ENCODE measurements at places on chromosomes 11 and 22.

- DNase-seq, result no peak
Observed at GRCh38 chr11:103222806-103223205, 113.6 kb downstream of the DYNC2H1 start.

DNA sequence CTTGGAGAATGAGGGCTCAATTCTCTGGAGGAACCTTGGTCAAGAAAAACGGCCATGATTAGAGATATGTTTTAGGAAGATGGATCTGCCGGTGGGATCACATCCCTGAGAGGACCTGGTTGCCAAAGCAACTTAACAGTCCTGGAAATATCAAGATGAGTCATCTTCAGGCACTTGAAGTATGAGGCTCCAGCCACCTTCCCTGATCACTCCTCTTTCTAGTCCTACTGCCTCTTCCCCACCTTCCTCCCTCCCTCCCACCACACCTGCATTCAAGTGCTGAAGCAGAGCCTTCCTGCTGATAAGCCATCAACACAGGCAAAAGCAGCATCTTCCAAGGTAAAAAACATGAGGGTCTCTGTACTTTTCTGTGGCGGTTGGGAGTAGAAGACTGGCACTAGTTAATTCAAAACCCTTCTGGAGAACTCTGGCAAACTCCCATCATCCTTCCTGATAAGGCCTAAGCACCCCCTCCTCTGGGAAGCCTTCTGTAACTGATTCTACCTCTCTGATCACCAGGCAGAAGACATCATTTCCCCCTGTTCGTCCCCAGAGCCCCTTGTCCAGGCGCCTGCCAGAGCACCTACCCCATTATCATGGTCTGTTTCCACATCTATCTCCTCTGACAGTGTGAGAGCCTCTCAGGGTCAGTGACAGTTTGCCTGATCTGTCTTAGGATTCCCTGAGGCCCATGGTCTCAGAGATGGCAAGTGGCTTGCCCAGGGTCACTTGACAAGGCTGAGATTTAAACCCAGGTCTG is 79.8 kb downstream of the CLPB start:
- peak; percentile 36 for DNase-seq

DNA sequence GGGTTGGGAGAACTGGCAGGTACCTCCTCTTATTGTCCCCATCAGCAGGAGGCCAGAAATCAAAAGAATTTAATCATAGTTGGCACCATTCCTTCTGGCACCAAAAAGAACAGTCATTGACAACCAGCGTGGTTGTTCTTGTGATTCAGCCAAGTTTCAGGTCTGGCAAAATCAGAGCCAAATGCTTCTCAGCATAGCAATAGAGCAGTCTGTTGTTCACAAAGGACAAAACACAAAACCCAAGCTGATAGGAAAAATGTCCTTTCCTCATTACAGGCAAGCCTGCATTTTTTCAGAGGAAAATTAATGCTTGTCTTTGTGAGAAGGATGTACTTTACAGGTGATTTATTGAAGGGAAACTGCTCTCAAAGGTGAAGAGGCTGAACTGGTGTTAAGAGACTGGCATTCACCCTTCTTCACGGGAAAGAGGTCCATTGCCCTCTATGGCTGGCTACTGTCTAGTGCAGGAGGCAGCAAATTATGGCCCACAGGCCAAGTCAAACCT is 241.8 kb upstream of the ARHGAP42 start:
- no peak for DNase-seq

DNA sequence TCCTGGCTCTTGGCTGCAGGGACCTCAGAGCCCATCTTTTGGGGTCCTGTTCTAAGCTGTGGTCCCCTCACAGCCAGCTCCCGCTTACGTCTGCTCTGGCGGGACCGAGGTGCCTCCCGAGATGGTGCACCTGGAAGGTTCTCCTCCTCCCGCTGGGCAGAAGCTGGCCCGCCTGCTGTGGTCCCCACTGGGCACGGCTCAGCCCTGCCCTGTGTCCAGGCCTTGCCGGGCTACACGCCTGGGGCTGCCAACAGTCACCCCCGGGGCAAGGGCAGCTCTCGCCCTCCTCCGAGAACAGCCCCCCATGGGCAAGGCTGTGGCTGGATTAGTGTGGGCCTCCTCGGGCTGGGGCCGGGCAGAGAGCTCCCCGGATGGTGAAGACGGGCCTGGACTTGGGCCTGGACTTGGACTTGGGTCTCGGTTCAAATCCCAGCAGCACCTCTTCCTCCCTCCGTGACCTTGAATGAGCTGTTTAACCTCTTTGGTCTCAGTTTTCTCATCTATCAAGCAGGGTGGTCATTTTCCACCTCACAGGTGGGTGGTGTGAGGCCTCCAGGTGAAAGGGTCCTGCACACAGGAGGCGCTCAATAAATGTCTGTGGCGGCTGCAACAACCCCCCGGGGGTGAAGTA is 998 bp downstream of the BAIAP2L2 start:
- DNase-seq, result no peak

GRCh38 chr11:69229511-69229910 is 64.4 kb upstream of the MYEOV start:
- DNase-seq, result no peak

DNA sequence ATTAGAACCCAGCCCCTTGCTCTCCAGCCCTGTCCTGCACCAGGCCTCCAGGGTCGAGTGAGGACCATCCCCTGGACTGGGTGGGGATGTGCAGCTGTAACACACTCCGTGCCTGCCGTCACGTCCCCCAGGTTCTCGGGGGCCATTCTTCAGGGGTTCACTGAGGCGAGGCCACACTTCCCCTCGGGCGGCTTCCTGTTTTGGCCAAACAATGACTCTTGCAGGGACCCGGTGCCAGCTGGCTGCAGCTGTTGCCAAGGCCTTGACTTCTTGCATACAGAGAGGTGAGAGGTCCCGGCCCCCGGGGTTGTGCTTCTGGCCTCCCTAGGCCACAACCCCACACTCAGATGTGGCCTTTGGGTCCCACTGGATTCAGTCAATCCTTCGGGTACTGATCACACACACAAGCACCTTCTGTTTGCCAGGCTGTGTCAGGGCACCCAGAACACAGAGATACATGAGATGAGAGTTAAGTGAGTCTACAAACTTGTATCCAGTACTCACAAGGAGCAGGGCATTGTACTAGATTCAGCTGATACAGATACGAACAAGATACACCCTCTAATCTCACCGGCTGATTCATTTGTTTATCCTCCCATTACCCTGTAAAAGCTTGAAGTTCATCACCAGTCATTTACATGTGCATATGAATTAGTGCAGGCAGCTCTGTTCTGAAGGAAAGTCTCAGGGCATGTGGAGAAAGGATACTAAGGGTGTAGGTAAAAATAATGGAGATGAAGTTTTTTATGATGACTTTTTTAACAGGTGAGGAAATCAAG is 32.9 kb downstream of the LRRC32 start:
- no peak for DNase-seq

- DNase-seq, result peak; percentile 48
Observed at GRCh38 chr11:76152086-76152681, 54.1 kb downstream of the WNT11 start.

DNA sequence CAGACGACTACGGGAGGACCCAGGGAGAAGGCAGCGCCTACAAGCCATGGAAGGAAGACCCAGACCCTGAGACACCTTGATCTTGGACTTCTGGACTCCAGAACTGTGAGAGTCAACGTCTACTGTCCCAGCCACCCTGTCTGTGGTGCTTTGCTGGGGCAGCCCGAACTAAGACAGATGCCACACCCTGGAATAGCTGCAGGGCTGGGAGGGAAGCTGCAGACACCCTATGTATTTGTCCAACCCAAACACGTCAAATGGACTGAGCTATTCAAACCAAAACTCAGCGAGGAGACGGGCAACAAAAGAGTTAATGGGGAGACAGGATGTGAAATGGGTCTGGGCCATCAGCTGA is 169.3 kb downstream of the CTTN start:
- no peak for DNase-seq

- no peak for DNase-seq
Observed at GRCh38 chr11:46380340-46381047, 975 bp upstream of the MDK start.

DNA sequence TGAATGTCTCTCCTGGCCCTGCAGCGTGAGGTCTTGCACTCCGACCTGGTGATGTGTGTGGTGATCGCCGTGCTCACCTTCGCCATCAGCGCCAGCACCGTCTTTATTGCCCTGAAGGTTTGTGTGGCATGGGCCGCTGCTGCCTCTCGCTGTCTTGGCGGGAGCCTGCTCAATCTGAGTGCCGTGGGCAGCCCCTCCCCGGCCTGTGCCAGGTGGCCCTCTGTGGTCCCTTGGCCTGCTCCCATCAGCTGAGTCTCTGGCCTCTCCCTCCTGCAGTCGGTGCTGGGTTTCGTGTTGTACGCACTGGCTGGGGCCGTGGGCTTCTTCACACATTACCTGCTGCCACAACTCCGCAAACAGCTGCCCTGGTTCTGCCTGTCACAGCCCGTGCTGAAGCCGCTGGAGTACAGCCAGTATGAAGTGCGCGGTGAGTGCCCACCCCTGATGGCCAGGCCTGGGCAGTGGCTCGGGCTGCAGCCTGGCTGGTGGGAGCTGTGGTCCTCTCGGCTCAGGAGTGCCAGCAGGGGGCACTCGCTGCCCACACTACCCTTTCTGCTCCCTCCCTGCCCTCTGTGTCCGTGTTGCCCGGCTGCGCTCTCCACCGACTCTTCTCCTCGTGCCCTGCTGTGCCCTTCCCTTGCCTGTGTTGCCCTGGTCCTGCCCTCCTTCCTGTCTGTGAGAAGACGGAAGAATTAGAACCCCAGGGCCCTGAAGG is 10.2 kb downstream of the PCNX3 start:
- DNase-seq, result no peak

- DNase-seq, result peak; percentile 74
Observed at GRCh38 chr11:2533587-2534133, 88.9 kb downstream of the KCNQ1 start.

DNA sequence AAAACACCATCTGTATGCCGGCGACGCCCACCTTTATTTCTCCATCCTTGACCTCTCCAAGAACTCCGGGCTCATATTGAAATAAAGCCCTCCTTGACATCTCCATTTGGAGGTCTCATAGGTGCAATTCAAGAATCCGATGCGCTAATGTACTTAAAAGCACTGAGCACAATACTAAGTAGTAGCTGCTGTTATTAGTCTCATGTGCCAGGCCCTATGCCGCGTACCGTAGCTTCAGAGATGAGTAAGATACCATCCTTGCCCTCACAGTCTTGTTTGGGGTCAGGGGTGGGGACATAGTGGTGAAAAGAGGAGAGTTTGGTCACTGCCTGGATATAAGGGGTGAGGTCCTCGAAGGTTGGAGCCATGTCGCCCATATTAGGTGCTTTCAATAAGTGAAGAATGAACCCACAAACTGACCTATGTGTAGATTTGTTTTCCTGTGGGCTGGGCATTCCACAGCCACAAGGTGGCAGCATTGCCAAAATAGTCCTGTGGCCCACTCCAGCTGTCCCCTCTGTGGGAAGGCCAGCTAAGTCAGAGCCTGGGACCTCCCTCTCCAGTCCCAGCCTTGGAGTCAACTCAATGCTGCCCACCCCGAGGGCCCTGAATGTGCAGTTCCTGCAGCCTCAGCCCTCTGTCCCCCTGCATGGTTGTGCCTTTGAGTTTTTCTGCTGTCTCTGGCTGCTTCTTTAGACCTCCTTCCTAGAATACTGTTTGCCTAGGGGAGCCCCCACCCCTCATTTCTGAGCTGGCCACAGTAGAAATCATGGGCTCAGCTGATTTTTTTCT is 6.5 kb downstream of the DCPS start:
- peak; percentile 38 for DNase-seq

DNA sequence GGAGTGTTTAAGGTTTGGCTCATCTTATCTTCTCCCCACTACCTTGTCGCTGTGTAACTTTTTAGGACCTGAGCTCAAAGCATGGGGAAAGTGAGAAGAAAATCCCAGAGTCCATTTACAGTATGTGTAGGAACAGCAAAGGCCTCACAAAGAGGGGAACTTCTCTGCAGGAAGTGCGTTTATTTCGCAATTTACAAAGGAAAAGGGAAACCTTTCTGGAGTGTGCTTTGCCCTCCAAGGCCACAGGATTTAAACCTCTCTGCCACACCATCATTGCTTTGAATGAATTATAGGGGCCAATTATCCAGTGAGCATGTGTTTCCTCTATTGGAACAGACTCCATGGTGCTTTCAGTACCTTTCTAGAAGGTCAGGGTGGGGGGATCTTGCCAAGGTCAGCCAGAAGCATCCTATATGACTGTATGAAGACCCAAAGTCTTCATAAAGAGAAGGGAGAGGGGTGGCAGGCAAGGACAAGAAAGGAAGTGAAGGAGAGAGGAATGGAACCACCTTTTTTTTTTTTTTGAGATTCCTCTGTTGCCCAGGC is 68.1 kb upstream of the LMO2 start:
- no peak for DNase-seq

GRCh38 chr11:110763249-110764011 is 51.2 kb upstream of the ARHGAP20 start:
- DNase-seq, result no peak

DNA sequence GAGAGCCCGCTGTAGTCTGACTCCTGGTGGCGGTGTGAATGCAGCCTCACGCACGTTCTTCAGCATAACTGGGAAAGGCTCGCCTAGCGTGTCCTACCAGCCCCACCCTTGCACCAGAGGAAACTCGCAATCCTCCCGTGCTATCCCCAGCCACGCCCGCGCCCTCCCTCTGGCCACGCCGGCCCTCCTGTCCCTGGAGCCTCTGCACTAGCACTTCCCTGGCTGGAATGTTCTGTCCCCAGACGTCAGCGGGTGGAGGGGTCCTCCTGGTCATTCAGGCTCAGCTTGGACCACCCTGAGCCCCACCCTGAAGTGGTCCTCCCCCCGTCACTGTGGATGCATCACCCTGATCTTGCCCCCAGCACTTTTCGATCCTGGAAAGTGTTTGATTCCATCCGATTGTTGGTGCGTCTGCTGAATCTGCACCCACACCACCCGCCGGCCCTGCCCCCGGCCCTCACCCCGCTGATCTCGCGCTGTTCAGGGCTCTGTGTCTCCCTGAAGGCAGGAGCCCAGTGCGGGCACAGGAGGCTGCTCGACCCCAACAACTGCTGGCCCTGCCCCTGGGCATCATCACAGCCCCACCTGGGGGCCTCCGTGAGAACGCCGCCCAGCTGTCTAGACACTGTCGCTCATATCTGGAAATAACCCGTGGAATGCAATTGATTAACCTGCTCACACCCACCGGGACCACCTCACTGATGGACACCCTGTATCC is 437.0 kb downstream of the TBC1D22A start:
- DNase-seq, result no peak

DNA sequence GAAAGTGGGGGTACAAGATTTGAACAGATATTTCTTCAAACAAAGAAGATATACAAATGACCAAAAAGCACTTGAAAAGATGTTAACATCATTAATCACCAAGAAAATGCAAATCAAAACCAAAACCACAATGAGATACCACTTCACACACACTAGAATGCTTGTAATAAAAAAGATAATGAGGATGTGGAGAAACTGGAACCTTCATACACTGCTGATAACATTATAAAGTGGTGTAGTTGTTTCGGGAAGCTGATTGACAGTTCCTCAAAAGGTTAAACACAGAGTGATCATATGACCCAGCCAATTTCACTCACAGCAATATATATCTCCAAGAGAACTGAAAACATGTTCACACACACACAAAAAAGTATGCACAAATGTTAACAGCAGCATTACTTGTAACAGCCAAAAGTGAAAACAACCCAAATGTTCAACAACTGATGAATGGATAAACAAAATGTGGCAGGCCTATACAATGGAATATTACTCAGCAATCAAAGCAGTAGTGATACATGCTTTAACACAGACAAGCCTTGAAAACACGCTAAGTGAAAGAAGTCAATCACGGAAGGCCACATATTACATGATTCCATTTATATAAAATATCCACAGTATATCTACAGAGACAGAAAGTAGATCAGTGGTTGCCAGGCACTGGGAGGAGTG is 15.1 kb downstream of the PITPNB start:
- DNase-seq, result no peak

Measured in SW 1271 (cell line).